ENCODE measurements at places on chromosomes 5 and 9.

- no peak for DNase-seq
Measured at GRCh38 chr9:123821619-123822018, 108.3 kb downstream of the DENND1A start.

GRCh38 chr9:133492061-133493021, 13.4 kb upstream of the SLC2A6 start:
- peak; percentile 57 for DNase-seq

DNA sequence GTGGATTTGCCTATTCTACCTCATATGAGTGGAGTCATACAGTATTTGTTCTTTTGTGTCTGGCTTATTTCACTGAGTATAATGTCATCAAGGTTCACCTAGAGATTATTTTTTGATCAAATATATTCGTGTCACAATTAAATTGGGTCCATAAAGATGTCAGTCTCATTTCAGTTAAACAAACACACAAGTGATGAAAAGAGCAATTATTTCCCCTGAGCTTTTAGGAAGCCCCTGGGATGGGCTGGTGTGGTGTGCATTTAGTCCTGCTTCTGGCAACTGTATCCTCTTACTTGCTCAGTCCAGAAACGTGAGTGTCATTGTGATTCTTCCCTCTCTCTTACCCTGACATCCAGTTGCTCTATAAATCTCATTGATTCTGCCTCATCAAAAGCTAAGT, 52.8 kb upstream of the CARTPT start:
- no peak for DNase-seq

DNA sequence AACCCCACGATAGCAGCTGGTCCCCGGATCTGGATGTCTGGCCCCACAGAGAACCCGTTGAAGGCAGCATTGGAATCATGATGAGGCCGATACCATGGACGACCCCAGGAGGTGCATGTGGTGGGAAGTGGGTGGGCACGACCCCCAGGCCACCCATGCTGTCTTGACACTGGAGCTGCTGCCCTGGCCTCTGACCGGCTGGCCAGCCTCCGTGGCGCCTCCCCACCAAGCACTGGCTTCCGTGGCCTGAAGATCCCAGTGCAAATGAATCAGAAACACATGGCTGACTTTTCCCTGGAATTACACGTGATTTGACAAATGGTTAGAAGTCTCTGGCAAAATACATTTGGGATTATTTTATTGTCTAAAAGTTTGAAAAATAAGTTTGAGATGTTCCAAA, 259.0 kb upstream of the IRX1 start:
- peak; percentile 51 for DNase-seq

- DNase-seq: no peak
Measured at GRCh38 chr5:6402939-6403338, 24.6 kb upstream of the MED10 start.

- DNase-seq: peak; percentile 45
Measured at GRCh38 chr9:105243015-105243686, 1.3 kb upstream of the SLC44A1 start.

DNA sequence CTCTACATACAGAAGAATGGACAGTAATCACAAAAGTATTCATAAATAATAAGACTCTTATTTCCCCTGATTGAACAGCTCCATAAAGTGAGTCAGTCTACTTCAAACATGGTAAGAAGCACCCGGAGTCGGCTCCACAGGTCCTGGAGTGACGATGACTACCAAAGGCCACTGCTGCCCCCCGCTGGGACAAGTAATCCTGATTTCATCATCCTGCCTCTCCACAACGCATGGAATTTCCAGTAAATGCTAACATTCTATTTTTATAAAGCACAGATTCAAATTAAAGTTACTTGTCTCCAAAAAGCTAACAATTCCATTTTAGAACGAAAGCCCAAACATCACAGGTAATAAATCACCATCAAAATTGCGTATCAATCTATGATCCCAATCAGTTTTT, 16.2 kb downstream of the ATPSCKMT start:
- DNase-seq: peak; percentile 81

DNA sequence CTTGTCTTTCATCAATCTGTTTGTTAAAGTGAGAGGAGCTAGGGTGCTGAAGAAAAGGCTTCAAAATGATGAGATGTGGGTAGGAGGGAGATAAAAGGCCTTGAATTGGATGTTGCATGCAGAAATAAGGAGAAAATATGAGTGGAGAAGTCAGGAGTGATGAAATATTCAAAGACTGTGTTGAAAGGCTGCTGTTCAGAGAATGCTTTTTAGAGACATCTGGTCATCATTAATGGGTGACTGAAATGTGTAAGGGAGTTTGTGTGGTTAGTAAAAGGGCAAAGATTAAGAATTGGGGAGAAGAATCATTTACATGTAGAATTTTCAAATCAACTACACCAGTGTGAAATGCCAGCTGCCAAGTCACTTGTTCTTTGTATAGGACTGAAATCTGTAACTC, 383.9 kb downstream of the MAT2B start:
- DNase-seq: peak; percentile 31

DNA sequence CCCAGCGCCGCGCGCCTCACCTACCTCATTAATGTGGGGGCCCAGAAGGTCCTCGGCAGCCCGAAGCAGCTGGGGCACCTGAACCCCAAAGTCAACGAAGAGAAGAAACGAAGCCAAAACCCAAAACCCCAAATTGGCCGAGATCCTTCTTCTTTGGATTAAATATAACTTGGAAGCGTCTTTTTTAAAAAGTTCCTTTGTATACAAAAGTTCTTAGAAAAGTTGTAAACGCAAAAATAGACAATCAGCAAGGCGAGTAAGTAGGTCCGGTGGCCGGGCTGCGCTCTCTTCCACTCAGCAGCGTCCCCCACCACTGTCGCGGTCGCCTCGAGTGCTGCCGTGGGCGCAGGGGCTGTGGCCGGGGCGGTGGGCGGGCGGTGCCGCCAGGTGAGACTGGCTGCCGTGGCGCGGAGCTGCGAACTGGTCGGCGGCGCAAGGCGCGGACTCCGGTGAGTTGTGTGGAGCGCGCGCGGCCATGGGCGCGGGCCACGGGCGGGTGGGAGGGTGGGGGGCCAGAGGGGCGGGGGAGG, 360 bp downstream of the KLF4 start:
- DNase-seq: no peak

- DNase-seq: no peak
Measured at GRCh38 chr9:88256216-88256615, 117.9 kb upstream of the SPATA31C2 start.

- DNase-seq: no peak
Measured at GRCh38 chr9:132637351-132637750, 32.4 kb downstream of the DDX31 start.

GRCh38 chr9:112831281-112831851, 59.3 kb downstream of the SLC46A2 start:
- DNase-seq: peak; percentile 50

DNA sequence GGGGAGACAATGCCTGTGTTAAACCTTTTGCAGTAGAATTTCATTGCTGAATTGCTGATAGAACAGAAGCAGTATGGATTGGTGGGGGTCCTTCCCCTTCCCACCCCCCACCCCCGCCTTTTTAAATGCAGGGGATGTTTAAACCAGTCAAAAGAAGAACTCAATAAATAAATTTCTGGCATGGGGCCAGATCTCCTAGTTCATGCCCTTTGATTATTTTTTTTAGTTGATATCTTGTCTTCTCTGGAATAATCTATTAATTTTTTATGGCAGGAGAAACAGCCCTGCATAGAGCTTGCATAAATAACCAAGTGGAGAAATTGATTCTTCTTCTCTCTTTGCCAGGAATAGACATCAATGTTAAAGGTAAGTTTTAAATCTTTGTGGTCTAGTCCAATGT, 72.8 kb downstream of the SLF1 start:
- DNase-seq: no peak

GRCh38 chr5:55925181-55925580, 69.6 kb downstream of the IL6ST start:
- no peak for DNase-seq

DNA sequence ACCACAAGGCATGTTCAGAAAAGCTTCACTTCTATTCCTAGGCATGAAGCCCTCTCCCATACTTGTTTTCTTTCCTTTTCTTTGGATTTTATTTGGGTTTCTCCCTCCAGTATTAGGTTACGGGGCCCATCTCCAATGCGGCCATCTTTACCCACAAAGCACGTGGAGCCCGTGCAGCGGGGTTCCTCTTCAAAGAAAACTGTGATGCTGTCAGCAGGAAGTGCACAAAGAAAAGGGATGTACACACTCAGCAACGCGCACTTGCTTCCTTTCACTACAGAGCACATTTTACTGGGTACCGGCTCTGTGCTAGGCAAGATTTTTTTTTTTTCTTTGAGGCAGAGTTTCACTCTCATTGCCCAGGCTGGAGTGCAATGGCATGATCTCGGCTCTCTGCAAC, 106.6 kb downstream of the COL23A1 start:
- DNase-seq: no peak

DNA sequence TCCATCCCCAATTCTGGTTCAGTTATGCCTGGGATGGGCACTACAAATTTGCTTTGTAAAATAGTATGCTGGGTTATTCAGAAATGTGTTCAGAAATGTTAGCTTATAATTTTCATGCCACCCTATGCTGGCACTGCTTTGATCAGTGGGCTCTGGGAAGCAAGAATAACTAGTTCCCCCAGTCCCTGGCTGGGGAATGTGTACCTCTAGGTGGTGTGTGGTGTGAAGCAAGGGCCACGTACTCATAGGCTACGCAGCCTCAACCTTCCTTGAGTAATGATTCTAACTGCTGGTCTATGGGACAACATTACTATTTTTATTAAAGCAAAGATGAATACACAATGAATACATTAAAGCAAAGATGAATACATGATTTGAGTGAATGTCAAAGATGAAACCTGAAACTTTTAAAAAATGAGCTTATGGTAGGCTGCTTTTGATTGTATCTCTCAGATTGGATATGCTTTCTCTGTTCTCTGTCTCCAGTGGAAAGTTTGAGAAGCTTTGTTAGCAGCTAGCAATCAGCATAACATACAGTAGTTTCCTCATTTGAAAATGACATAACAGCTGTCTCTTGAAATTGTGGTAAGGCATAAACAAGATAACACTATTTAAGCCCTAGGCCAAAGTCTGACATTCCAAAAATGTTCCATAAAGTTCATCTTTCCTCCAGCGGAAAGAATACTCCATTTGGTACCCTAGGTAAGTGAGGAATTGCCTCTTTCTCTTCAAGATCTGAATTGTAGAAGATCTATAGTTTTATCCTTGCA, 174.7 kb upstream of the NFIB start:
- DNase-seq: no peak

GRCh38 chr5:136080113-136080482, 51.3 kb downstream of the TGFBI start:
- no peak for DNase-seq

DNA sequence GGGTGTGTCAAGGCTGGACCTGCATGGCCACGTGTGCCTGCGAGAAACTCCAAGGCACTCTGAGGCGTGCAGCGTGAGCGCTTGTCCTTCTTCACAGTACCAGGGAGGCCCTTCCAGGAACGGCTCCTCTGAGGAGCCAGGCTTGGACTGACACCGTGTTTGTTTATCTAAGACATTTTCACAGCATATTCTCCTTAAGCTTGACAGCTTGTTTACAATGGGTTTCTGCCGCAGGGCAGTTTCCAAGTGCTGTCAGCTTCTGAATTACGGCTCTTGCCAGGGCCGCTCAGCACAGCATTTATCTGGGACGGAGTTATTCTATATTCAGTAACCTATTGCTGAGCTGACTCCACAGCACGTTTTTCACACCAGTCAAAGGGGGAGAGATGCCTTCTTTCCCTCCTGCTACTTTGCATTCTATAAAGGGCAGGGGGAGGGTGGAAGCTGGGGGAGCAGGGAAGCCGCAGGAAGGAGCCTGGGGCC, 98.4 kb downstream of the LMNB1 start:
- no peak for DNase-seq

- DNase-seq: no peak
Measured at GRCh38 chr9:2957656-2958200, 113.8 kb upstream of the PUM3 start.
